ENCODE measurements at places on chromosomes 12 and 14.

GRCh38 chr12:98653866-98654493 lies 8.9 kb downstream of the APAF1 start:
- DNase-seq, result peak; percentile 59

GRCh38 chr14:96251656-96252155 lies 4.3 kb upstream of the BDKRB1 start:
- DNase-seq, result no peak

- DNase-seq, result peak; percentile 68
Observed at GRCh38 chr12:53659011-53659551, 16.8 kb downstream of the ATP5MC2 start.

- DNase-seq, result no peak
Observed at GRCh38 chr14:98269533-98269932, 1002.5 kb downstream of the BCL11B start.

- DNase-seq, result no peak
Observed at GRCh38 chr14:38409071-38409705, 153.3 kb upstream of the CLEC14A start.

GRCh38 chr14:85573406-85573805 lies 43.5 kb downstream of the FLRT2 start:
- DNase-seq, result no peak

GRCh38 chr12:99809909-99810308 lies 162.4 kb downstream of the GARIN6 start:
- DNase-seq, result peak; percentile 33

DNA sequence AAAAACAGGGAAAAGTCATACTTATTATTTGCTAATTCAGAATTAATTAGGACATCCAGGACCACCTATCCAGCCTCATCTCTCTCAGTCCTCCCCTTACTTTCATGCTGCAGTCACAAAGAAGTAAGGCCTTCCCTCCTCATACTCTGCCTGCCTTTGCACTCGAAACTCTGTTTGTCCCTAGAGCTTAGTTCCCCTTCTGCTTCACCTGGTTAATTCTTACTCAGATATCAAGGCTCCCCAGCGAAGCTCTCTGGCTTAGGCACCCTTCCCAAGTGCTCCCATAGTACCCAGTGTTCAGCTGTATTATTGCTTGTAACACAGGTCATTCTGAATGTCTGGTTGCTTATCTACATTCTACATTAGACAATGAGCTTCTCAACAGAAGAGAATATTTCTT lies 81.3 kb downstream of the ERGIC2 start:
- no peak for DNase-seq

- DNase-seq, result no peak
Observed at GRCh38 chr14:23028799-23029198, 5.9 kb downstream of the PSMB5 start.

- no peak for DNase-seq
Observed at GRCh38 chr12:58009405-58010195, 68.2 kb downstream of the ATP23 start.

DNA sequence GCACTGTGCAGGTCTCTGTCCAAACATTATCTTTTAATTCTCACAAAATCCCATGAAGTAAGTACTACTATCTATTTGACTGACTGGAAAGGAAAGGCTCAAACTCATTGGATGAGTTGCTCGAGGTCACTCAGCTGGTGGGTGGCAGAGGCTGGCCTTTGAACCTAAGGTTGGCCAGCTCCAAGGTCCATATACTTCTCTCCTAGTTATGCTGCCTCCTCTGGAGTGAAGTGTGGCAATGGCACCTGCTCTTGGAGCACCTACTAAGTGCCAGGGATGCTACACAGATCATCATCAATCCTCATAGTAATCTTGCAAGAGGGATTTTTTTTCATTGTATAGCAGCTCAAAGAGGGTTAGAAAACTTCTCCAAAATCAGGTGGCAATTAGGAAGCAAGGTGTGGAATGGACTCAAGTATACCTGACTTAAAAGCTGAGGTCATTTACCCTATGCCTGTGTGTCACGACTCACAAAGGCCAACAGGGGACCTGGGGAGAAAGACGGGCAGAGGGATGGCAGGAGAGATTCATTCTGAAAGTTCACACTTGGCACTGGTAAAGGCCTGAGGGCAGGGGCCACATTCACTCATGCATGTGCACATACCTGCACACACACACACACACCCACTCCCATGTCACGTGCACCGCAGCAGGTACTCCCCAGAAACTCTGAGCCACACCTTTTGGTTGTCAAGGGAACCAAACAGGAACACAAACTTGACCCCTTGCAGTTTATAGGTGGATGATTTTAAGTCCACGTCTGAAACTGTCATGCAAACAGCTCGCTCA lies 146.4 kb downstream of the FOXN3 start:
- peak; percentile 74 for DNase-seq

DNA sequence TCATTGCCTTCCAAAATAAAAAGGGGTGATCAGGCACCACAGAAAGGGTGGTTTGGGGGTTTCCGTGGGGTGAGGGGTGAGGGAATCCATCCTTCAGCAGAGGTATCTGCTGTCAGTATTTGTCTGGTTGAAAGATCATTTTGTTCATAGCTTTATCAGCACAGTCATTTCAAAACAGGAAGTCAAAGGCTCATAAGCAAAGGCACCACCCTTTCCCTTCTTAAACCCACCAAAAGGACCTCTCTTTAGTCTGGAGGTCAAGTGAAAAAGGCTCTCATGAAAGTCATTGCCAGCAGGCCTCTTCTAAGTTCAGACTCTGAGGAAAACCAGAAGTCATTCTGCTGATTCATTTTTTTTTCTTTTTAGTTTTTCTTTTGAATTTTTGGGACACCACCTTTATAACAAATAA lies 6.2 kb downstream of the CHST11 start:
- DNase-seq, result no peak

GRCh38 chr12:32418903-32419519 lies 19.7 kb downstream of the FGD4 start:
- DNase-seq, result no peak

- DNase-seq, result no peak
Observed at GRCh38 chr12:120847392-120847791, 56.8 kb downstream of the SPPL3 start.

- DNase-seq, result peak; percentile 76
Observed at GRCh38 chr12:7162691-7163114, 26.8 kb upstream of the PEX5 start.

GRCh38 chr12:108090932-108091678 lies 38.0 kb upstream of the WSCD2 start:
- peak; percentile 14 for DNase-seq

All from hepatocyte (in vitro differentiated cells).